ENCODE measurements at places on chromosomes 5 and 9.

DNA sequence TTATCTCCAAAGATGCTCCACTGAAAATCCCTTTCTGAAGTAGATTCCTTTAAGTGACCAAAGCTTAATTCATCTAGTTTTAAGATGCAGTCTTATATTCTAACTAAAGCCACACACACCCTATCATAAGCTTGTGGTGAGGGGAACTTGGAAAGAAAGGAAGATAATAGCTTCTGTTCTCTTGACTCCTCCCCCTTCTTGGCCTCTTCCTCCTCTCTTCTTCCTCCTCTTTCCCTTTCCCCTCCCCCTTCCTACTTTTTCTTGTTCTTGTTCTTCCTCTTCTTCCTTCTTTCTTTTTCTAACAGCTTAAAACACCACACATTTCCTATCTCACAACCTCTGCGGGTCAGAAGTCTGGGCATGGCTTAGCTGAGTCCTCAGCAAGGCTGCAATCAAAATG lies 23.5 kb downstream of the IL7R start:
- no peak for DNase-seq

GRCh38 chr5:76547891-76548524 lies 75.2 kb downstream of the F2RL2 start:
- DNase-seq, result no peak

DNA sequence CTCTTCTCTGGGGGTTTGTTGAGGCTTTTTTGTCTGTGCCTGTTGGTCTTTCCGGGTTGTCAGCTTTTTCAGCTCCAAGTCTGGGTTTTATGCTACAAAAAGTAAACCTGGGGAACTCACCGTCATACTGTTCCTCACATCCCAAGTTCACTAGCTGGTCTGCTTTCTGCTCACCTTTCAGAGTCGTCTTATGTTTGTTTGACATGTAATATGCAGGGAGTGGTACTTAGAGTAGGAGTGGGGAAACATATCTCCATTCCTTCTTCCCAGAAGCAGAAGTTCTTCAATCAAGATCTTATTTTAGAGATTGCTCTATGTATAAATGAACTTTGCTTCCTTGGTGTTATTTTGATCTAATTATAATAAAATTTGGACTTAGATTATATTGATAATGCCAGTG lies 41.7 kb upstream of the DHFR start:
- no peak for DNase-seq

- no peak for DNase-seq
Measured at GRCh38 chr5:38070304-38070950, 187.9 kb upstream of the EGFLAM start.

DNA sequence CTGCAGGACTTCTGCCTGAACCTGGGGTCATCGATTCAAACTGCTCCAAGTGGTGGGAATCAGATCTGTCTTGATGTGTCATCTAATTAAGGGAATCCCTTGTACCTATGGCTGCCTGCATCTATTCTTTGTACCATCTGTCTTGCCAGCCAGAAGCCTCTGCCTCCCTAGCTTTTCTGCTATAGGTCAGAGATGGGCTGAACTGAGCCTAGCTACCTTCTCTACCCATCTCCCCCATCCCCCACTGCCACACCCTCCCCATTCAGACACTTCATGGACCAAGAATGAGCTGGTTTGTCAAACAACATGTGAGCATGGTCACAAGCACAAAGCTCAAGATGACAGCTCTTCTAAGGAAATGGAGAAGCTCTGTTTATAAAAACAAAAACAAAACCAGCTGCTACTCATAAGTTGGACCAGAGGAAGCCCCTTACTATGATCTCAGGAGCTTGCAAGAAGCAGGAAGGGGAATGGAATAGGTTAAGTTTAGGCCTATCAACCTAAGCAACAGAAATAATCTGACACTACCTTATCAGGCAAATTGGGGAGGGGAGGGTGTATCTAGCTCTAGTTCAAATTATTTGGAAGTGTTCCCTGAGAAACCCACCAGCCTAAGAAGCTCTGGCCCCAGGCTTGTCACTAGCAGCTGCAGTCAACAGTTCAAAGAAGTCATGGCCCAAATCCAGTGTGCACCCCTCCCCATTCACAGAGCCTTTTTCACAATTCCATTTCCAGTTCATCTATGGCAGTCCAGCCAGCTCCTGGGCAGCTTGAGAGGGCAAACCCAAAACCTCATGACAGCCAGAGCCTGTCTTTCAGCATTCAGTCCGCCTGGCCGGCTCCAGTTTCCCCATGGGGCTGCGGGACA lies 29.9 kb downstream of the SKP1 start:
- no peak for DNase-seq
